Astrocyte of the hippocampus (primary cell): ENCODE measurements at places on chromosomes 13 and 19.

GRCh38 chr19:19342086-19343015 is 21.7 kb downstream of the MAU2 start:
- peak; percentile 82 for DNase-seq

- DNase-seq, result peak; percentile 26
Measured at GRCh38 chr13:45826731-45827130, 24.8 kb downstream of the SIAH3 start.

DNA sequence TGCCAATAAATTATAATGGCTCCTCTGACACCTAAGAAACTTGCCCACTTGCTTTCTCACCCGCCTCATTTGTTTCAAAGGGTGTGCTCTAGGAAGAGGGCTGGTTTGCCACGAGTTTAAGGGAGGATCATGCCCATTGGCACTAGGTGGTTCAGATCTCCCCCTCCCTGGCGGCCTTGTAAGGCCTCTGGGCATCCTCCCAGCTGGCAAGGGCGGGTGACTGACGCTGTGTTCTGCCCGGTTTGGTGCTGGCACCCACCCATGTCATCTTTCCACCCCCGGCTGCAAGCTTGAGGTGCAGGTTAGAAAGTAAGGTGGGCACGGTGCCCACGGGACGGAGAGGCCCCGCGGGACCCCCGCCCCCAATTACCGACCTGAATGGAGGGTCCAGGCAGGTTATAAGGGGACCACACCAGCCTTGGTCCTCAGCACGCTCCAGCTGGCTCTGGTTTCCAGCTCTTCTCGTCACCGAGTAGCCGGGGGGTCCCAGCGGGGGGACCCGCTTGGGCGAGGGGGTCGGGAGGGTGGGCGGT is 90.4 kb downstream of the PTPRS start:
- peak; percentile 71 for DNase-seq

DNA sequence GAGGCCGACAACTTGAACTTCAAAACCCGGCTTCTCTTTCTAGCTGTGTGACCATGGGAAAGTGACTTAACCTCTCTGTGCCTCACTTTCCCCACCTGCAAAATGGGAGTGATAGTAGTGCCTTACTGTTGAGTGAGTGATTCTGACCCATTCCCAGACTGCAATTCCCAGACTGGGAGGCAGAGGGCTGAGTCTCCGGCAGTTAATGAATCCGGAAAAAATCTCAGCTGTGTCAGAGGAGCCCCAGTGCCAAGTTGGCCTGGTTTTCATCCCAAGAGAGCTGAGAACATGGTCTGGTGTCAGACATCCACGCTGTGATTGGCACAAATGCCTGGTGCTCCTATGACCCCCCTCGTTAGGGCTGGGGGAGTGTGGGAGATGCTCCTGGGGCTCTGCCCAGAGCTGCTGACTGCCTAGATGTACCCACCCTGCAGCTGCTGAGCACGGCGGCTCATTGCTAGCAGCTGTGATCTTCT is 50.0 kb downstream of the PIN1 start:
- peak; percentile 58 for DNase-seq

DNA sequence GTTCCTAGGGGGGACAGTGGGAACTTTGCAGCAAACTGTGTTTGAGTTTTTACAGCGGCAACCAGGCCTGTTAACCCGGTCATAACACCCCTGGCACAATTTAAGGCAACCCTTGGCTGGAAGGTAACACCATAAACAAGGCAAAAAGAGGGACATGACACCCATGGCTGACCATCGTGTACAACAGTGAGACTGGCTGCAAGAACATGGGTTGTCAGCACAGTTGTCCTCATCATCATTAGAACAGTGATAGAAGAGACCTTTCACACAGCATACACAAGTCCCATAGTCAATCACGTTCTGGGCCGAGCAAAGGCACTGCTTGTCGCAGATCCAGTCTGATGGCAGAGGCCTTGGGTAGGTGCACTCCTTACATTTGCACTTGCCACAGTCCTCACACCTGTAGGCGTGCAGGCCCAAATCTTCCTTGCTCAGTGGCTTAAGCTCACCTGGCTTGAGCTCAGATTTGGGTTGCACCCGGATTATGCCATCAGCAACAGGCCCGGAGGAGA is 4.1 kb downstream of the SPRY2 start:
- peak; percentile 46 for DNase-seq

DNA sequence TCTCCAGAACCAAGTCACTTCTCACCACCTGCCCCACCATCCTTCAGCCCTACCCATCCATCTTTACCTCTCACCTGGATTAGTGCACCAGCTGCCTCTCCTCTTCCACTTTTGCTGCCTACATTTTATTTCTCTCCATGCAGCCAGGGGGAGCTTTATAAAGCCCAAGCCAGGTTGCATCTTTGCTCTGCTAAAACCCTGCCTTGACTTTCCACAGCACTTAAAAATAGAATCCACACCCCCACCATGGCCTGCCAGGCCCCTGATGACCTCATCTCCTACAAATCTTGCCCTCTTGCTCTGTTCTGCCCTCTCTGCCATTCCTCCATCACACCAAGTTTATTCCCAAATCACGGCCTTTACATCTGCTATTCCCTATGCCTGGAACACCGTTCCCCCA is 1.8 kb downstream of the HOOK2 start:
- DNase-seq, result peak; percentile 47

DNA sequence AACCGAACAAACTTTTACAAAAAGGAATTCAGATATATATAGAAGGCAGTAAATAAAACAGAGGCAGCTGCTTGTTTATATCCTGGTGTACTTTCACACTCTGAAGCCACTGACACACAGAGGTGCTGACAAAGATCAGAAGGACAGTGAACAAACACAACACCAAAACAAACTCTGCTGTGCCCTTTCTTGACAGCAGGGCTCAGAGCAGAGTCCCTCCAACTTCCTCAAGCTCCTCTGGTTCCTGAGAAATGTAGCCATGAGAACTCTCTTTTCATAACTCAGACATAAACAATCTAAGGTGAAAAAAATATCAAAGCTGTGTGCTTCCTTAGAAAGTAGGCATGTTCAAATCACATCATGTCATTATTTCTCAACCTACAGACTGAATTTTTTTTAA is 1052.8 kb upstream of the SPRY2 start:
- no peak for DNase-seq
